ENCODE measurements at places on chromosomes 12 and 14.

DNA sequence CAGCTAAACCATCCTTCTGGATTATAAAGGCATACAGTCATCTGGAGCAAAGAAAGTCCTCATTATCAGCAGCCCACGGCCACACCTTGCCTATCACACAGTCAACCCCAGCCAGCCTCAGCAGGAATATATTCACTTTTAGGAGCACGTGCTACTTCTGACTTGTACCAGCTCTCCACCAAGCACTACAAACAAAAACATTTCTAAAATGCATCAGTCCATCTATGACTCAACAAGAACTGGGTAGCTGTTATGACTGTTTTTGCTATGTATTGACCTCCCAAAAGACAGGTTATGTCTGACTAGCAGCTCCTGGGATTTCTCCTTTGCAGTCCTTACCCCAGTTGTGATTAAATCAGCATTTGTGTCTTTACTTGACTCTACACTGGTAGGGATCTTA is 31.2 kb downstream of the NUAK1 start:
- DNase-seq = no peak

- no peak for DNase-seq
Measured at GRCh38 chr14:58200480-58200841, 512 bp downstream of the ACTR10 start.

GRCh38 chr12:59093073-59093772 is 172.9 kb upstream of the LRIG3 start:
- no peak for DNase-seq

DNA sequence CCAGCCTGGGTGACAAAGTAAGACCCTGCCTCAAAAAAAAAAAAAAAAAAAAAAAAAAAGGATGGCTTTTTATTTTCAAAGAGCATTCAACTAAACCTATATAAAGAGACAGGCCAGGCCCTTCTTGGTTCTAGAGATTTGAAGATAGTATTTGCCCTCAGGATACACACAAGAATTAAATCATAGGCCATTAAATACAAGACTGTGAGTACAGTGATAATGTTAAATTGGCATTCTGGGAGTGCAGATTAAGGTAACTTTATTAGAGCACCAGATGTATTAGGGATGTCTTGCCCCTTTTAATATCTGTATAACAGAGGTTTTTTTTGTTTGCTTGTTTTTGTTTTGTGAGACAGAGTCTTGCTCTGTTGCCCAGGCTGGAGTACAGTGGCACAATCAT is 61.3 kb downstream of the ATF7IP start:
- DNase-seq = no peak

DNA sequence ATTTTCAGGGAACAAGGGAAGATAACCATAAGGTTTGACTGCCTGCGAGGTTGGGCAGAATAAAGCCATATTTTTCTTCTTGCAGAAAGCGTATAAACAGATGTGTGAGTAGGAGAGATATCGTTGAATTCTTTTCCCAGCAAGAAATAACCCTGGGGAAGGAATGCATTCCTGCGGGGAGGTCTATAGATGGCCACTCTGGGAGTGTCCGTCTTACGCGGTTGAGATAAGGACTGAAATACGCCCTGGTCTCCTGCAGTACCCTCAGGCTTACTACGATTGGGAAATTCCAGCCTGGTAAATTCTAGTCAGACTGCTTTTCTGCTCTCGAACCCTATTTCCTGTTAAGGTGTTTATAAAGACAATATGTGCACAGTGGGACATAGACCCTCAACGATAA is 225.0 kb downstream of the LRIG3 start:
- no peak for DNase-seq

GRCh38 chr12:74449872-74450271 is 87.8 kb upstream of the ATXN7L3B start:
- DNase-seq = no peak

DNA sequence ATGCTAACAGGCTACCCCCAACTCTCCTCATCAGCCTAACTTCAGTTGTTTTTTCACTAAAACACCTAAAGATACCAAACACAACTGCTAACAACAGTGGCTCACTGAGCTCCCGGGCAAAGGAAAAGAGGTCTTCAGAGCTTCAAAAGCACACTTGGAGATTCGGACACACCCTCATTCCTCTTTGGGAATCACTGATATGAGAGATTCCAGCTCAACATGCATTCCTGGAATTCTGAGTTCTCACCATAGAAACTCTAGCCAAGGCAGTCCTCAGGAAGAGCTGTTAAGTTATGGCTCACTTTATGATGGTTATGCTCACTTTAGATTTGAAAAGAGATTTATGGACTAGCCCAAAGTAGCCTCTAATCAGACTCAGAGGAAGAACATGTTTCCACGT is 40.1 kb downstream of the STXBP6 start:
- DNase-seq = no peak

DNA sequence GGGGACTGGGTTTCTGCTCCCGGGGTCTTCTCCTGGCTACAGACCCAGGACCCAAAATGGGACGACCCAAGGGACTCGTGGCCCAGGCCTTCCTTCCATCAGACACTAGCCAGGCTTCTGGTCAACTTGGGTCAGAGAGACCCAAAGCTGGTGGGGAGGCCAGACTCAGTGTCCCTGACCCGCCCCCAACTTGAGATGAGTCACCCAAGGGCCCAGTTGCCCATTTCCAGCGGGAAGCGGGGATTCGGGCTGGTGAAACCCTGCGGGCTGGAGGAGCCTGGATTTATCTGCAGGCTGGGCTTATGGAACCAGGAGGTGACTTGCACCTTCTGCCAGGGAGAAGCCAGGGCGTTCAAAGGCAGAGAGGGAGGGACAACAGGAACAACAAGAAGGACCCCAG is 81.5 kb downstream of the RFLNA start:
- DNase-seq = no peak

DNA sequence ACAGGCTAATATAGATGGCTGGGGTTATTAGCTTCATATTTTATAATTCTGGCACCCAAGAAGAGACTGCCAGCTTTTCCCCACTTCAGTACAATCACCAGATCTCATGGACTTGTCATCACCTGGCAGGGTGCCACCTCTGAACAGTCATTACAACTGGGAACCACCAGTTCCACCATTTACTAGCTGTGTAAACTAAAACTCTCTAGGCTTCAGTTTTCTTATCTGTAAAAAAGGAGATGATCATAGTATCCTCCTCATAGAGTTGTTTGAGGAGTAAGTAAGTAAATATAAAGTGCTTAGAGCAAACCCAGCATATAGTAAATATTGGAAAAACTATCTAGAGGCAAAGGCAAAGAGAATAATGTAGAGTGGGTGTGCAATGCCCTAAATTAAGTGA is 19.3 kb downstream of the CPNE8 start:
- DNase-seq = no peak

- no peak for DNase-seq
Measured at GRCh38 chr12:52774629-52775250, 2.4 kb downstream of the KRT76 start.

- DNase-seq = peak; percentile 31
Measured at GRCh38 chr12:4353785-4354208, 25.7 kb downstream of the FGF23 start.

DNA sequence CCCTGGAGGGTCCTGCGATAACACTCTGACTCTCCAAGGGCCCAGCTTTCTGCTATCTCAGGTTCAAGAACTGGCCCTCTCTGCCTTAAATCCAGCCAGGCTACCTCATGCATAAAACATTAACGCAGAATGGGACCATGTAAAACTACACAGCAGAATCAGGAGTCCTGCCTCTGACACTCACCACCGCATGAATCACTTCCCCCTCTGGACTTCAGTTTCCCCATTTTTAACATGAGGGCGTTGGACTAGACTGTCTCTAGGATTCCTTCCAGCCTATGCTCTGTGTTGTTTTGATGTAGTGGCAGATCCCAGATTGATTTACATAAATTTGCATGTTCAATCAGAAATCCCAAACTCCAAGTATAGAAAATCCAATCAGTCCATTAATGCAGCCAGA is 3.3 kb downstream of the NCKAP5L start:
- no peak for DNase-seq

DNA sequence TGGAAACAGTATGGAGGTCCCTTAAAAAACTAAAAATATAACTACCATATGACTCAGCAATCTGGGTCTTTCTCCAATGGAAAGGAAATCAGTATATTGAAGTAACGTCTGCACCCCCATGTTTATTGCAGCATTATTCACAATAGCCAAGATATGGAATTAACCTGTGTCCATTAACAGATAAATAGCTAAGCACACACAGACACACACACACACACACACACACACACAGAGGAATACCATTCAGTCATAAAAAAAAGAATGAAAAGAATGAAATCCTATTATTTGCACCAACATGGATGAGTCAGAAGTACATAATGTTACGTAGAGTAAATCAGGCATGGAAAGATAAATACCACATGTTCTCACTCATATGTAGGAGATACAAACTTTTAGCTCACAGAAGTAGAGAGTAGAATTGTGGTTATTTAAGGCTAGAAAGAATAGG is 4.7 kb downstream of the KLRK1 start:
- no peak for DNase-seq

- no peak for DNase-seq
Measured at GRCh38 chr12:56633468-56634241, 3.5 kb upstream of the BAZ2A start.

GRCh38 chr12:80936642-80937390 is 918 bp downstream of the LIN7A start:
- no peak for DNase-seq

GRCh38 chr14:61362072-61362750 is 40.8 kb downstream of the PRKCH start:
- no peak for DNase-seq

DNA sequence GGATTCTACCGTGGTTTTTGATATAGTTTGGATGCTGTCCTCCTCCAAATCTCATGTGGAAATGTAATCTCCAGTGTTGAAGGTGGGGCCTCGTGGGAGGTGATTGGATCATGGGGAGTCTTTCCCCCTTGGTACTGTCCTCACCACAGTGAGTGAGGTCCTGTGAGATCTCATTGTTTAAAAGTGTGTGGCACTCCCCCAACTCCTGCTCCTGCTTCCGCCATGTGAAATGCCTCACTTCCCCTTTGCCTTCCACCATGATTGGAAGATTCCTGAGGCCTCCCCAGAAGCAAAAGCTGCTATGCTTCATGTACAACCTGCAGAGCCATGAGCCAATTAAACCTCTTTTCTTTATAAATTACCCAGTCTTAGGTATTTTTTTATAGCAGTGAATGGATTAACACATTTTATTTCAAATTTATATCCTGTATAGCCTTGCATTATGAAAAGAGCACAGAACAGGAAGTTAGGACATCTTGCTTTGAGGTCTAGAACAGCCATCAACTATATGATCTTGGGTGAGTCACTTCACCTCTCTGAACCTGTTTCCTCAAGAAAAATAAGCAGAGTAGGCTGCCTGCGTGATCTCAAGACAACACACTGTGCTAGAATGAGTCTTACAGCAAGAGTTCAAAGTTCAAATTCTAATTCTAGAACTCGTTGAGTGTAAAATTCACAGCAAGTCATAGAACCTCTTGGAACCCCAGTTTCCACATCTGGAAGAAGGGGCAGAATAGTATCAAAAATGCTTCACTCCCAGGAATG is 160.9 kb upstream of the EEA1 start:
- DNase-seq = no peak

GRCh38 chr14:42299692-42300091 is 693.0 kb downstream of the LRFN5 start:
- no peak for DNase-seq

GRCh38 chr12:20798554-20798953 is 12.0 kb upstream of the SLCO1B3 start:
- DNase-seq = no peak

GRCh38 chr14:68853749-68854148 is 60.9 kb upstream of the ZFP36L1 start:
- no peak for DNase-seq

DNA sequence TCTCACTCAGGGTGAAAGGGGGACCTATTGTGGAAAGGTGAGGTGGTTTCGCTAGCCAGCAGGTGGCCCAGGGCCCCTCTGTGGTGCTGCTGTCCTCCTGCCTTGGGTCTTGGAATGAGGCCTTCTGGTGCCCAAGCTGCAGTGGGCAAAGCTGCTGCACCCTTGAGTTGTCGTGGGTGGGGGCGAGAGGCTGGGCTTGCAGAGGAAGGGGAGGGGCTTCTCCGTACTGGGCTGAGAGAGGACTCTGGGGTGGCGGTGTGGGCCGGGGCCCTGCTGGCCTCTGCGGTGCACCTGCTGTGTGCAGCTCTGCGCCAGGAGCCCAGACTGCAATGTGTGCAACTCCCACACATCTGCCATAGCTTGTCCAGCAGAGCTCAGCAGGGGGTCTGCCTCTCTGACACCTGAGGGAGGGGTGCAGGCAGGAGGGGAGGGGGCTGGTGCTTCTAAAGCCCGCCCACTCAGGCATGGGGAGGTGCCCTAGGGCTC is 145.8 kb downstream of the KIF26A start:
- DNase-seq = no peak

Data from stimulated activated naive CD8-positive, alpha-beta T cell treated with anti-CD3 and anti-CD28 coated beads, Interleukin-15, Interleukin-2, amounts not matched to agents 100 U/mL and 50 U/mL, for 24 hours (primary cell).